ENCODE measurements at places on chromosomes 4 and X. TPM values are rescaled to one million over a fixed set of nuclear protein-coding genes. Genes with fewer than 3 reads are reported as not detected.

- DNase-seq = no peak
Observed at GRCh38 chrX:154092371-154092770, 5.1 kb downstream of the MECP2 start.

DNA sequence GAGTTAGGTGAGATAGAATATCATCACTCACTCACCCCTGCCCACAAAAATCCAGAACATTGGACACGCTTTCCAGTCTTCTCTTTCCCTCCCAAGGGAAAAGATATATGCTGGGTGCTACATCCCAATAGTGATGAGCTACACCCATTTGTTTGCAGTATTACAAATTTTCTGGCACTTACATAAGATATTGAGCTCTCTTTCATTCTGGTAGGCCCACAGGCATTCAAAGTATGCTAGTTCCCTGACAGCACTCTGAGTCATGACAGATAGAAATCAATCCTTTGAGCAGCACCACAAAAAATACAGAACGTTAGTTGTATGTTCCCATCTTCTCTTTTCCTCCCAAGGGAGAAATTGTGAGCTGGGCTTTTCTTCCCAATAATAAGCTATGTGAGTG is 477.6 kb upstream of the GRID2 start:
- DNase-seq = no peak

JCHAIN gene
- total RNA-seq = 77.5 TPM

GRCh38 chrX:102154900-102155805 is 624 bp downstream of the BEX5 start:
- peak; percentile 47 for DNase-seq

NPY2R gene
- not detected for total RNA-seq

GRCh38 chr4:108042927-108043326 is 53.2 kb downstream of the HADH start:
- no peak for DNase-seq

DNA sequence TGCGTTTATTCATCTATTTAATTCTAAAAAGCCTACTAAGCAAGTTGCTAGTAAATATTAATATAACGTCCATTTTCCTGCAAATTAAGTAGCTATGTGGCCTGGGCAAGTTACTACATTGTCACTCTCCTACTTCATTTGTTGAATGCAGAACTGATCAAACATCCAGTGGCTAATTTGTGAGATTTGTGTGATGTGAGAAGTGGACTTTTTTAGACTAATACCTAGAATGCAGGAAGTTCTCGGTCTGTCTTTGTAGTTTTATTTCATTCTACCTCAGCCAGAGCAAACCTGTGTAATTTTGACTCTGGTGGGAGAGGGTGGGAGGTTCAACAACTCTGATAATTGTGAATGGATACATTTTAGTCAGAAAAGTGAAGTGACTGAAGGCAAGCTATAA is 840 bp downstream of the GUF1 start:
- DNase-seq = peak; percentile 69

- DNase-seq = no peak
Observed at GRCh38 chr4:101033986-101034385, 313.3 kb downstream of the PPP3CA start.

CCNQ gene
- 55.4 TPM for total RNA-seq

HDAC8 gene
- total RNA-seq = 25.6 TPM

- no peak for DNase-seq
Observed at GRCh38 chr4:95432466-95432865, 116.3 kb downstream of the UNC5C start.

TMEM271 gene
- total RNA-seq = not detected

- no peak for DNase-seq
Observed at GRCh38 chr4:165967486-165967885, 94.4 kb downstream of the TLL1 start.

GRCh38 chr4:40461062-40461461 is 125.9 kb downstream of the CHRNA9 start:
- DNase-seq = no peak

- DNase-seq = no peak
Observed at GRCh38 chrX:131388293-131388692, 99.2 kb upstream of the IGSF1 start.

DNA sequence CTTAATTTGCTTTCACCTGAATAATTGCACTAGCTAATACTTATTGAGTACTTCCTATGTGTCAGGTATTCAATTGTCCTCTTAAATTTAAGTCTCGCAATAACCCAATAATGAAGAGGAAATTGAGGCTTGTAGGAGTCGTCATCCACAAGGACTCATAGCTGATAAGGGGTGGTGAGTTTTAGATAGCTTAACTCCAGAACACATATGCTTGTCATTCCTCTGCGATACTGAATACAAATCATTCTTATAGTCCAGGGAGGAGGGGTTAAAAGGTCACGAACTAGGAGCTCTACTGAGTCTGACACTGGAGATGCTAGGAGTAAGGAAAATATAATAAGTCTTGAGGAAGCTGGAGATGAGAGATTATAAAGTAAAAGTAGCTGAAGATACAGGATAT is 1.4 kb upstream of the PACRGL start:
- DNase-seq = no peak

GRCh38 chr4:52552778-52553177 is 106.3 kb downstream of the USP46 start:
- DNase-seq = no peak

DNA sequence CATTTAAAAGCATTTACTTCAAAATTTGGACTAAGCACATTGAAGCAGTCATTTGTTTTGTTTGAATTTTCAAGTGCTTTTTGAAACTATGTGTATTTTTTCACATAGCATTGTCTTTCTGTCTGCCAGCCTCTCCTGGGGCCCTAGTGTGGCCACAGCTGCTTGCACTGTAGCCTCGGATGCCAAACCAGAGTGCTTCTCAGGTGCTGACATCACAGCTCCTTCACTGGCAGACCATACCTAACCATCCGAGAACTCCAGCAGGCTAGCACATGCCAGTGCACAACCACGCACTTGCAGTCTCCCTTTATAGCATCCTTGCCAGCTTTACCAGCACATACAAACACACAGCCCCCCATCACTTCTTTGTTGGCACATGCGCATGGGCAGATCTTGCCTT is 1019.7 kb downstream of the STPG2 start:
- no peak for DNase-seq

UGT2B15 gene
- total RNA-seq = not detected

DNA sequence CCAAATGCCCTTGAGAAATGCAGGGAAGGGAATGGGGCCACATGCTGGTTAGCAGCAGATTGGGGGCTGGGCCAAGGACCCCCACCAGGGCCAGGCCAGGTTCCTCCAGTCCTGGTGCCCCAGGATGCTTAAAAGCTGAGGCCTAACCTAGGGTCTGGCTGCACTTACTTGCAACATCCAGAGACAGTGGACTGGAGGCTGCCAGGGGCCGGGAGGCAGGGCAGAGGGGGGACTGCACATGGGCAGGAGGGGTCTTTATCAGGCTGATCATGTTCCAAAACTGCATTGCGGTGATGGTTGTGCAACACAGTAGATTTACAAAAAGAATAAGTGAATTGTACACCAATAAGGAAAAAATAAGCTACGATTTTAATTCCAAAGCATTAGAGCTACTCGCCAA is 36.8 kb upstream of the C4orf50 start:
- no peak for DNase-seq

DNA sequence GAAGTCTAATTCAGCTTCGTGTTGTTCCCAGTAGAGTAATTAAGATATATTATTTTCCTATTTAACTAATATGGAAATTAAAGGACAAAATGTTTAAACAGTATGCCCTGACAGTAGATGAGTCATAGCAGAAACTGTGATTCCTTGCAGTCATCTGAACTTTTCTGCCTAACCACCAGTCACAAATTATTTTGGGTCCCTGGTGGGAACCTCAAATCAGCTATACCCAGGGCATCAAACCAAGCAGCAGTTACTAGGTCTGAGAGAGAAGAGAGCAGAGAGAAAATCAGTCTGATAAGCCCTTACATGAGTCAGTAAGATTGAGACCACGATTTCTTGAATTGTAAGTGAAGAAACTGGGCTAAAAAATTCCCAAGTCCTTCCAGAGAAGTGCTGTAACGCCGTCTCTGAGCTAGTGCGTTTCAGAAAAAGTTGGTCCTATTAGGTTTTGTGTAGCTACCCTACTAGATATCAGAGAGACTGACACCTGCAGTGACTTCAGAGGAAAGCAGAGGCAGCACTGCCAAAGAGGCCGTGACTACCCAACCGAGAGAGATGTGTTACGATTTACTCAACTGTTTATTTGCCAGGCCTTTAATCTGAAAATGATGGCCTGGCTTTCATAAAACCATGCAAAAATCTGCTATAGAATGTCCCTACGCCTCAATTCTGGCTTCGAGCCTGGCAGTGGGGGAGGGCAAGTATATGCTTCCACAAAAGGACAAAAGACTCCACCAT is 21.7 kb upstream of the GPM6A start:
- no peak for DNase-seq

CT83 gene
- not detected for total RNA-seq

AKAP14 gene
- not detected for total RNA-seq

GRCh38 chrX:43655151-43656004 is 721 bp upstream of the MAOA start:
- no peak for DNase-seq

DNA sequence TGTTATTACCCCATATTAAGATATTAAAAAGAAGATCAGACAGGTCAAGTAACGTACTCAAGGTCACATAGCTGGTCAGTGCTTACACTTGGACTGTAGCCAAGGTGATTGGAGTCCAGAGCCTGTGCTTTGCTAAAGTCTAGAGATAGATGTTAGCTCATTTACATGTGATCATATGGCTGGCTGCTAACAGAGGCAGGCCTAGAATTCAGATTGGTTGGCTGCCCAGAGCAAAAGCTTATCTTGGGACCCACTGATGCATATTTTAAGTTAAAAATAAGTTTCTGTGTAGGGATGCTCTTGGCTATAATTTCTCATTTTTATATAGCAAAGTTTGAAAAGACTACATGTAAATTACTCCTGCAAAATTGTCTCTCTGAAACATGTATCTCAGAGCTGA is 18.1 kb upstream of the EXOC1L start:
- no peak for DNase-seq

- DNase-seq = no peak
Observed at GRCh38 chrX:46860557-46860956, 23.7 kb downstream of the RP2 start.

DNA sequence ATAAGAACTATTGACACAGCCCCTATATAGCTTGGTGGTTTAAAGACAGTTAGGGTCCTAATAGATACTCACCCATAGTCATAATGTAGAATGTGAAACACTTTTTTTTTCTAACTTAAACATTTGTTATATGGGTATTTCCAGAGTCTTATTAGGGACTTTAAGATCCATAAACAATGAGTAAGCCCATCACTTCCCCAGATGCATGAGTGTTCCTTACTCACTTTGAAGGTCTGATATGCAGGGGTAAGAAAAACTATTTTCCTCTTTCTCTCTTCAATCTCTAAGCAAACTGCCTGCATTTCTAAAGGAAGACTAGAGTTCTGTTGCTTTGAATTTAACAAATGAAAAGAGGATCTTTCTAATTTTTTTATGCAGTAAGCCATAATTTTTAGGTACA is 443.6 kb upstream of the PITX2 start:
- DNase-seq = no peak

ANOS1 gene
- total RNA-seq = not detected

- no peak for DNase-seq
Observed at GRCh38 chr4:82886147-82886942, 4.6 kb downstream of the SEC31A start.

DCAF12L2 gene
- total RNA-seq = not detected

DNA sequence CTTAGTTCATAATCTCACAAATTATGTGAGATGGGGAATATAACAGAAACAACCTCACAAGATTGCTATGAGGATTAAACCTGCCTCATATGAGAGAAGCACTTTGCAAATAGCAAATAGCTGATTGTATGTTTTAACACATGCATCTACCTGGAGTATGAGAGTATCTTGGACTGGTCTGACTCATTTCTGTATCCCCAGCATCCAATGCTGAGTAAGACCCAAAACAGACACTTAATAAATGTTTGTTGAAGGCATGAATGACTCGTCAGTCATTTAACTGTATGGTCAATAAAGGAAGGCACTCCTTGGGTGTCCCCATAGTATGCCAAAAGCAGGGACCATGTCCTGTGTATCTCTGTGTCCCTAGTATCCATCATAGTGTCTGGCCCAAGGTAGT is 350.9 kb upstream of the F9 start:
- no peak for DNase-seq

DNA sequence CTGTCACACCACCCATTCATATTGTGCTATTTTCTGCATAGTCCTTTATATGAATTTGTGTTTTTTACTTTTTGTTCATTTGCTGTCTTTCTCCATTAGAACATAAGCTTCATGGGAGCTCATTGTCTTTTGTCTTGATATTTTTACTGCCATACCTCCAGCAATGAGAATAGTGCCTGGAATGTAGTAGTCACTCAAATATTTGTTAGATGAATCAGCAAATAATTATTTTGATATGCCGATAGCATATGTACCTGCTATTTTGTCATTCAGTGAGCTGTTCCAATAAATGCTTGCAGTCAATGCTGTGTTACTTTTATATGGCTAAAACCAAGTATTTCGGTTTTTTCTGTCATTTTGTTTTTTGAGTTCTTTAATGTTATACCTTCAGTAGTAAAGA is 43.5 kb upstream of the SLC25A31 start:
- DNase-seq = no peak

- no peak for DNase-seq
Observed at GRCh38 chrX:106467422-106467821, 144.4 kb upstream of the RADX start.

- DNase-seq = no peak
Observed at GRCh38 chr4:10054571-10055041, 33.3 kb upstream of the SLC2A9 start.

UGT2B17 gene
- not detected for total RNA-seq

DNA sequence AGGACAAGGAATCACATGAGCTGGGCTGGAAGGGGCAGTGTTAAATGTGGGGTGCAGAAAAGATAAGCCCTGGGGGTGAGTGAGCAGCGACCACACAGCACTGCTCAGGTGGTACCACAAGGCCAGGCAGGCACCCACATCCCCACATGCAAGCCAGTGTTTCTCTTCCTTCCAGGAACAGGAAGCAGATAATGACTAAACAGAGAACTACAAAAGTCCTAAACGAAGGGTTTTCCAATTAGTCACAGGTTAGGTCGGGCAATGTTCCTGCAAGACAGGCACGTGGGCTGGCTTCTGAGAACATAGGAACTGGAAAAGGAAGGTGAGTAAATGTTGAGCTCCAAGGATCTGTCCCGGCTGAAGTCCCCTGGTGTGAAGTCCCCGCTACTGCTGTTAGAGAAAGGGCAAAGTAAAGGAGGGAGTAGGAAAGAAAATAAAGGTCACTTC is 19.5 kb downstream of the RELL1 start:
- DNase-seq = no peak

DNA sequence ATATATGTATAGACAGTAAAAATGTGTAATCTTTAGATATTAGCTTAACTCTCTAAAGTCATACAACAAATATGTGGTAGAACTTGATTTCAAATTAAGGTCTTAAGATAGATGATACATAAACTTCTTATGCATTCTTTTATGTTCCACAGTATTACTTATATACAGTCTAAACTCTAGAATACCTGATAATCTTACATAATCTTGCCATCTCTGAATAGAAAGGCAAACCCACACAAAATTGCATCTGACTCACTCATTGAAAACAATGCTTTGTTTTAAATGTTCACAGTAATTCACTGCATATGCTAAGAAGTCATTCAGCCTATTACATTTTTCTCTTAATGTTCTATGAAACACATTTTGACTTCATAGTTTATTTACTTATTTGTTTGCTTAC is 10.1 kb downstream of the SULT1B1 start:
- no peak for DNase-seq

MXRA5 gene
- total RNA-seq = not detected
